Suprapubic skin (tissue), 4 donors: ENCODE measurements at places on chromosomes 1 and 21.

DNA sequence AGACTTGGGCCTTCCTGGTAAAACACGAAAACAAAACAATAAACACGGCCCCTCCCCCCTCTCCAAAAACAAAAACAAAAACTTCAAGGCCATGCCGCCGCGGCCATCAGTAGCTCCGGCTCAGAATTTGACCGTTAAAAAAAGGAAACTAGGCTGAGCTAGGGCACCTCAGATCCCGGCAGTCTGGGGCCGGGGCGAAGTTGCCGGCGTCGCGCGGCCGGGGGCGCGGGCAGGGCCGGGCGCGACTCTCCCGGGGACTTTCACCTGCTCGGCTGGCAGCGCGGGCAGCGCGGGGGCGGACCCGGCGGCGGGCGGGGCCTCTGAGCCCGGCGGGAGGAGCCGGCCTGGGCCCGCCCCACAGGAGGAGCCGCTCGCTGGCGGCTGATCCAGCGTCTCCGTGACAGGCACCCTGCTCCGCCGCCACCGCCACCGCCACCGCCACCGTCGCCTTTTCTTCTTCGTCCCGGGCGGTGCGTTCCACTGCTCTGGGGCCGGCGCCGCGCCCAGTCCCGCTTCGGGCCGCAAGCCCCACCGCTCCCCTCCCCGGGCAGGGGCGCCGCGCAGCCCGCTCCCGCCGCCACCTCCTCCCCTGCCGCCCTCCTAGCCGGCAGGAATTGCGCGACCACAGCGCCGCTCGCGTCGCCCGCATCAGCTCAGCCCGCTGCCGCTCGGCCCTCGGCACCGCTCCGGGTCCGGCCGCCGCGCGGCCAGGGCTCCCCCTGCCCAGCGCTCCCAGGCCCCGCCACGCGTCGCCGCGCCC is at the start of gene NOS1AP:
NOS1AP (plus strand) TSS at position 358 of the 760 bp plus-strand sequence. CDS start 487 bp downstream, outside the sequence.
- peak; percentile 83 for DNase-seq

DNA sequence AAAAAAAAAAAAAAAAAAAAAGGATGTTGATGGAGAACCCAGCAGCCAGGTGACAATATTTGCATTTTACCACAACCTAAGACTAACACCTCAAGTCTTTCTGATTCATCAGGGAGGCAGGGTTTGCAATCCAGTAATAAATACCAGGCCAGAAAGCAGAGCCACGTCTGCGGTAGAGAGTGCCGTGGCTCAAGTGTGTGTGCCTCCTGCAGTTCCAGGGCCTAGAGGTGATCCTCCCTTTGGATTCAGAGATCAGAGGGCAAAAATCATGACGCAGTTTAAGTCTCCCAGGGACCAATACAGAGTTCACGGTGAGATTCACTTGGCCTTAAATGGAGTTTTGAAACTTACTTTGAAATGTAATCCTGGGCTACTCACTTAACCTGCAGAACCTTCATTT is 34.9 kb downstream of the TMCO4 start:
- DNase-seq, result no peak

- no peak for DNase-seq
These were observed 8.5 kb downstream of the EDN2 start for GRCh38 chr1:41475859-41476567.

DNA sequence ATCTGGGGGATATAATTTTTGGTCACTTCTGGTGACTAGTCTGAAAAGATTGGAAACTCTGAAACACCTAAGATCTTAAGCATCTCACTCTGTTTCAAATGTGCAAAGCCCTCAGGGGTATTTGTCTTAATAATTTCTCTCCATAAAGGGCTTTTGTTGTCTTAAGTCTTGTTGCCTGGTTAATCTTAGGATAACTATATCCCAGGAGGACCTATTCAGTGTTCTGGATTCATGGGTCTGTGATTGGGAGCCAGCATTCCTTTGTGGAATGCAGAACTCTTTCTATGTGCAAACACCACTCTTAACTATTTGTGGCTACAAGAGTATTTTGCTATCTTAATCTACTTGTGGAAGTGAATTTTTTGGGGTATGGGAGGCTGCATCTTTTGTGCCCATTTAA is 1573.0 kb upstream of the PRMT6 start:
- no peak for DNase-seq

DNA sequence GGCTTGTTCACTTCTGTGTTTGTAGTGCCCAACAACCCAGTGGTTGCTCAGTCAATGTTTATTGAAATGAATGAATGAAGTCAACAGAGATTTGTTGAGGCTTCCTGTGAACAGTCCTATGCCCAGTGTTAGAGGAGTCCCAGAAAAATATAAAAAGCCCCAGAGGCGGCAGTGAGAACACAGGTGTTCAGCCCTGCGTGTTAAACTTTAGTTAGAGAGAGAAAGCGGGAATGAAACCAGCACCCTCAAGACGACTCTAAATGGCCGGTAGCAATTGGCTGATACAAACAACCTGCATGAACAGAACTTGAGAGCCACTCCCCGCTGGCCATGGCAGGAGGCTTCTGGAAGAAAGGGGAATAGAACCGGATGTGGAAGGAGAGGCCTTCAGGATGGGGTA is 22.6 kb downstream of the TMEM51 start:
- DNase-seq, result no peak

DNA sequence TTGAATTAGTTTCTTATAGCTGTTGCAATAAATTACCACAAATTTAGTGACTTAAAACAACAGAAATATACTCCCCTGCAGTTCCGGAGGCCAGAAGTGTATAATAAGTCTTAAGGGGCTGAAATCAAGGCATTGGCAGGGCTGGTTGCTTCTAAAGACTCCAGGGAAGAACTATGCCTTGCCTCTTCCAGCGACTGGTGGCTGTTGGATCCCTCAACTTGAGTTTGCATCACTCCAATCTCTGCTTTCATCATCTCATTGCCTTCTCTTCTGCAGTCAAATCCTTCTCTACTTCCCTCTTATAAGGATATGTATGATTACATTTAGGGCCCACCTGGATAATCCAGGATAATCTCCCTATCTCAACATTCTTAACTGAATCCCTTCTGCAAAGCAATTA is 19.1 kb upstream of the MED18 start:
- DNase-seq, result no peak

DNA sequence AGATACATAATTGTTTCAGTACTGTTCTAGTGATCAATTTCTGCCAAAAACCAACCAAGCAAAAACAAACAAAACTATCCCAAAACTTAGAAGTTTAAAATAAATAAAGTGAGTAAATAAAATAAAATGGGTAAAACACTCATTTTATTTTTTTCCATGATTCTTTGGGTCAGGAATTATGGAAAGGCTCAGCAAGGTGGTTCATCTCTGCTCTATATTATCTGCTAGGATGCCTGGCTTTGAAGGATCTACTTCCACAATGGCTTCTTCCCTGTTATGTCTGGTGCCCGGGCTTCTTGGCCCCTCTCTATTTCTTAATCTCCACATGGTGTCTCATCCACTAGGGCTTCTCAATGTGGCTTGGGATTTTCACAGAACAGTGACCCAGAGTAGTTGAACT is 29.1 kb upstream of the ADAMTS1 start:
- no peak for DNase-seq
